Activated T-helper 1 cell treated with anti-CD3 and anti-CD28 coated beads, Interleukin-2, amount 50 U/mL, for 16 hours (primary cell): ENCODE measurements at places on chromosomes 1 and 21.
A peak's percentile ranks its signal among the peaks of the same experiment; 100 is the strongest.

- DNase-seq = no peak
Measured at GRCh38 chr21:41733951-41734689, 32.7 kb downstream of the RIPK4 start.

GRCh38 chr1:203690730-203691129 is 64.1 kb downstream of the ATP2B4 start:
- no peak for DNase-seq

DNA sequence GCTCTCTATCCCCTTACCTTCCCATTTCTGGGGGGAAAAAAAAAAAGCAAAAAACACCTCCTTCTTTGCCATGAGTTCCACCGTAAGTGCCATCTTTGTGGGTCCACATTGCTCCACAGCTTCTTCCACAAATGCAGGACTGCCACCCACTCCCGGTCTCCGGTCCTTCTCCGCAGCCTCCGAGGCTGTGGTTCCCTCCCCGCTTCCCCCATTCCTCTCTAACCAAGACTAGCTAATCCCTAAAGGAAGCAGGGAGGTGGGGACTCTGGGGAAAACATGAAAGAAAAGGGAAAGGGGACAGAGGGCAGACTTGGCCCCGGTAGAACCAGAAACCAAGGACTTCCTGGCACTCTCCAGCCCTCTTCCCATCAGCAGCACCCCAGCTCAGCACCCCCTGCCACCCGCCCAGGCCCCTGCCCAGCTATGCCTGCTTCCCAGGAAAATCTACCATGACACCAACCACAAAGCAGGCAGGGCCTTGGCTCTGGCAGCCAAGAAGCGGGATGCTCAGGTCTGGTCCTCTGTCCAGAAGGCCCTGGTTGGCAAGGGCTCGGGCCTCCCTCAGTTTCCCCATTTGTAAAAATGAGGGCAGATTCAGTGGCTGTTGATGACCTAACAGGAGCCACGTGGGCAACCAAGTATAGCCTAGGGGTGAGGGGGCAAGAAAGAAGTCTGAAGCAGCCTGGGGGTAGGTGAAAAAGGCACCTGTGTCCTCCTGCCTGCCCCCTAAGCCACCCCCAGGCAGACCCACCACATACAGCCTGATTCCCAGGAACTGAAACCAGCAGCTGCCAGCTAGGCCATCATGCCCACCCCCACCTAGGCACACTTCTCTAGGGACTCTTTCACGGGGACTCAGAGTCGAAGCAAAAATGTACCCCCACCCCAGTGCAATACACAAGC is 2.5 kb downstream of the EPHA2 start:
- DNase-seq = no peak

DNA sequence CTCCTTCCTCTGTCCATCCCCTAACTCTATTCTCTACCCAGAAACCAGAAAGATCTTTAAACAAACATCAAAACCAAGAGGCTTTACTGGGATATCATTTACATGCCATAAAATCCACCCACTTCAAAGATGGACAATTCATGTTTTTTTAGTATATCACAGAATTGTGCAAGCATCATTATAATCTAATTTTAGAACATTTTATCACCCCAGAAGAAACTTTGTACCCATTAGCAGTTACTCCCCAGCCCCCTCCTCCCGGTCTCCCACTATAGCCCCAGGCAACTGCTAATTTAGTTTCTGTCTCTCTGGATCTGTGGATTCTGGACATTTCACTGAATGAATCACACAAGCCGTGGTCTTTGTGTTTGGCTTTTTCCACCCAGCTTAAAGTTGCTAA is 4.8 kb upstream of the SELENON start:
- DNase-seq = no peak

DNA sequence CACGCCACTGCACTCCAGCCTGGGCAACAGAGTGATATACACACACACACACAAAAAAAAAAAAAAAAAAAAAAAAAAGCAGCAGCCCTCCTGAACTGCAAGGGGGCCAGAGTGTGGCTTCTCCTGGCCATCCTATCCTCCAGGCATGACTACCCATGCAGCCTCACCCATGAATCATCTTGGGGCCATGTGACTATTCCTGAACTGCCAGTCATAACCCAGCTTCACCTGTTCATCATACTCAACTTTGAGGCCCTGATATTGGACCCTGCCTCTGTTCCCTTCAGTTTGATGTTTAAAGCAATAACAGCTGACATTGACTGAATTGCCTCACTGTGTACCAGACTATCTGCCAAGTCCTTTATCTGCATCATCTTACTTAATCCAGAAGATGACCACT is 2.8 kb upstream of the HPCAL4 start:
- no peak for DNase-seq

DNA sequence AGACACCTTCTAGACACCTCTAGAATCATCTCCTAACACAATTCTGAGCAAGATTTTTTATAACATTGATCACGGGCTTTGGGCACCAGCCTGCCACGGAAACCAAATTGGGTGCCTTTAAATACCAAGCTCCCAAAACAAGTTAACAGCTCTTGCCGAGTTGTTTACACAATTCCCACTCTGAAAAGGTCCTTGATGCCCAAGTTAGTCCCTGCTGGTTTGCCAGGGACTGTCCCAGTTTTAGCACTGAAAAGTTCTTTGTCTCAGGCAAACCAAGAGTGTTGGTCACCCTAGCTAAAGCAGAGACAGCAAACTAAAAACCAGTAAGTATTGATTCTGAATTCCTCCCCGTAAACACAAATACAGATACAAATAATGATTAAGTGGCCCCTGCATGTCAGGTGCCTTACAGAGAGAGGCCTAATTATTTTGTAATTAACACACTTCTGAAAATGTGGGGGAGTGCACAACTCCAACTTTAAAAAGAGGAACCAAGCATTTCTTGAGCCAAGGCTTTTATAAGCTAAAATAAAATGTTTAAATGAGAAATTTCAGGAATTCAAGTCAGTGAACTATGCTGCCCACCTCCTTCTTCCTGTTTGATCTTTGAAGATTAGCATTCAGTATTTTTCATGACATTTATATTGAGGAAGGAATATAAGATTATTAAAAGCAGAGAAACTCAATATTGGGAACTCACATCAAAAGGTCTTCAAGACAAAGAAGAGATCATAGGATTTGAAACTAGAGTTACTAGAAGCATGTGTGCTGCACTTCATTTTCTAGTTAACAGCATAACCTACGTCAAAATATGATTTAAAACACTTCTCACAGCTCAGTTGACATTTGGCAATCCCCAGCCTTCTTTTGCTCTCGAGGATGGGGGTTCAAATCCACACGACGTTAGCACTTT is 9.0 kb upstream of the UBE2U start:
- no peak for DNase-seq

DNA sequence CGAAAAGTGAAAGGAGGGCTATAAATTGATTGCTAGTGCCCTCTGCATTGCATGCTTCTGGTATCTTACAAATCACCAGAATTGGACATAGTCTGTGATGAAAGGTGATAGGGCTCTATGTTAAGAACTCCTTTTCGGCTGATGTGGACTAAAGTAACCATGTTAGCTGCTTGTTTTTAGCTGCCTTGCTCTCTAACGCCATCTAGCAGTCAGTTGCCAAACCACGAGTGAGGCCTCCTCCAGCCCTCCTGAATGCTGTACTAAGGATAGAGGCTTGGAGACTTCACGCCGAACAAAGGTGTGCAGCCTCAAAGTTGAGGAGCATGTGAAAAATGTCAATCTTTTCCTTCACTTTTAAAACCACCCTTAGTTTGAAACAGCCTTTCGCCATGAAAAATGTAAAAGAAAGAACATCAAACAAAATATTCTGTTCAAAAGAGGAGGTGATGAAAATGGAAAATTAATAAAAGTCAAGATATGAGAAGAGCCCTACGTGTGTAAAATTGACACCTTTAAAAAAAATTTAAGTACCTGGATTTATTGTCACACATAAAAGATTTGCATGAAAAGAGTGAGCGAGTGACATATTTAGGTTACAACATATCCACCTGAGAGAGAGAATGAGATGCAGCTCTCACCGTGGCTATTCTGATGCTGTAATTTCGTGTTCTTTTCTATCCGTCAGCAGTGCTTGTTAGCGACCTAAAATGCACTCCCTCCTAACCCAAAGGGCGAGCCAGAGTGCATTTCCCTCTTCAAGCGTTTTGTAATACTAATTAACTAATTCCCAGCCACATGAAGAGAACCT is 8.1 kb downstream of the LRRC53 start:
- no peak for DNase-seq

GRCh38 chr1:151539321-151540020 is 638 bp upstream of the TUFT1 start:
- no peak for DNase-seq

DNA sequence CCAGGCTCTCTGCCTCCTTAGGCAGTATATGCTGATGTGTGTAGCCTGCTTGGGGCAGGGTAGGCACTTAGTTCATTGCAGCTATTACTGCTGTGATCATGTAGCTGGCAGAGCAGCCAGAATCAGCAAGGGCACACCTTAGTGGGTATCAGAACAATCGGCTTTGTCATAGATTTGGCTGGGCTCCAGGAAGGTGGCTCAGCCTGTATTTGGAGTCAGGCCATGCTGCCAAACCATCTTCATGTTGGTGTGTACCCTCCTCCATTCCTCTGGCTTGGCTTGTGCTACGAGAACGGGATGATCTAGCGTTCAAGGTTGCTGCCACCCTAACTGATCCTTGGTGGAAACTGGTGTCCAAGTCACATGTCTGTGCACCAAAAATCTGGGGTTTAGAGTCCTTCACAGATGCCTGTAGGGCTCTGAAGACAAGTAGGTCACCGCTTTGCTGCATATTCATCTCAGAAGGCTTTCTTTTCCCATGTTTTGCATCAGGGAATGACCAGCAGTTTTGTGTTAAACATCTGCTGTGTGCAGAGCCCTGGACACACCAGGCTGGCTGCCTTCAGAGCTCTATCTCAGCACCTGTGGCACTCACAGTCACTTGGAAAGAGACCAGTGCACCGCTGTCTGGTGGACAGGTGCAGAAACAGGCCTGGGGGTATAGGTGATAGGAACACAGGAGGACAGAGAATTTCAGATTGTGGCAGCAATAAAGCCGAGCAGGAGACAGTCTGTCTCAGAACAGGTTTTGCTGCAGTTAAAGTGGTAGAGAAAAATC is 23.7 kb downstream of the VANGL1 start:
- no peak for DNase-seq

GRCh38 chr21:43362321-43362791 is 64.6 kb downstream of the SIK1 start:
- DNase-seq = peak; percentile 61

GRCh38 chr1:13642306-13643004 is 57.5 kb upstream of the PRDM2 start:
- DNase-seq = no peak

DNA sequence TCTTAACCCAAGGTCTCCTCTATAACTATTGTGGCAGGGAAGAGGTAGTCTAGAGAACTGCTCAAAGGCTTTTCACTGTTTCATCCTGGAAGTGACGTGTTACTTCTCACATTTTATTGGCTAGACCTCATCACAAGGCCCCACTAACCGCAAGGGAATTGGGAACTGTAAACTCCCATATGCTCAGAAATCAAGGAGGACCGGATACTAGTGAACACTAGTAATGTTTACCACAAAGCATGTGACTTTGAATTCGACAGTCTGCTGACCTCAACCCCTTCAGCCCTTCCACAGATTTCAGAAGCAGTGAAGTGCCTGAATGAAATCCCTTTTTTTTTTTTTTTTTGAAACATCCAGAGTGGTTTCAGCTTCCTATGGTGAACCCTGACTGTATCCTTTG is 3.4 kb upstream of the EEIG2 start:
- DNase-seq = no peak

- no peak for DNase-seq
Measured at GRCh38 chr1:101820071-101820470, 176.7 kb downstream of the OLFM3 start.

DNA sequence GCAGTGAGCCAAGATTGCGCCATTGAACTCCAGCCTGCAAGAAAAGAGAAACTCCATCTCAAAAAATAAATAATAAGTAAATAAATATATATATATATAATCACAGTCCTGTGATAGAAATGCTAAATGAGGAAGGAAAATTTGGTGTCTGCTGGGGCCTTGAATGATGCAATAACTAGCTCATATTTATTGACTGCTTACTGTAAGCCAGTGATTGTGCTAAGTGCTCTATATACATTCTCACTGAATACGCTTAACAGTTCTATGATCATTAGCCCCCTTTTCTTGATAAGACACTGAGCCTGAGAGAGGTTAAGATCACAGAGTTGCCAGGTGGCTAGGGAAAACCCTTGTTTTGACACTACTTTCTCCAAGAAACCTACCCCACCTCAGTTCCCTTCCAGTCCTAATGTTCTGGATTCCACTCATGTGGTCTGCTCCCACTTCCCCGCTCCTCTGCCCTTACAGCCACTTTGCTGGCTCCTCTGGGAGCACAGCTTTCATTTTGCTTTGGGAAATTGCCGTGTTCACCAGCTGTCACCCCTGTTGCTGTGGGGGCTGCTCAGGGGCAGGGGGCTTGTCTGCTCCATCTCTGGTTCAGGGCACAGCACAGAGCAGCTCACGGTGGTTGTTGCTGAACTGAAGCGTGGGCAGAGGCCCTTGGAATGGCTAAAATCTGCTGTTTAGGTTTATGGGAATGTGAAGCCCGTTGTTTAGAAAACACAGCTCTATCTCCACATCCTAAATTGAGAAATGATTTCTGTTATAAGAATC is 2.5 kb upstream of the BMP8A start:
- DNase-seq = no peak

- DNase-seq = no peak
Measured at GRCh38 chr21:16004086-16004485, 274.3 kb downstream of the USP25 start.

GRCh38 chr1:61399199-61399598 is 316.8 kb downstream of the NFIA start:
- no peak for DNase-seq
